ENCODE measurements at places on chromosomes 1 and 21.

GRCh38 chr1:177170756-177171535 lies at the start of gene BRINP2:
BRINP2 (plus strand) TSS chr1:177170958; CDS start chr1:177229877, 58,919 bp downstream.
- DNase-seq, result no peak

DNA sequence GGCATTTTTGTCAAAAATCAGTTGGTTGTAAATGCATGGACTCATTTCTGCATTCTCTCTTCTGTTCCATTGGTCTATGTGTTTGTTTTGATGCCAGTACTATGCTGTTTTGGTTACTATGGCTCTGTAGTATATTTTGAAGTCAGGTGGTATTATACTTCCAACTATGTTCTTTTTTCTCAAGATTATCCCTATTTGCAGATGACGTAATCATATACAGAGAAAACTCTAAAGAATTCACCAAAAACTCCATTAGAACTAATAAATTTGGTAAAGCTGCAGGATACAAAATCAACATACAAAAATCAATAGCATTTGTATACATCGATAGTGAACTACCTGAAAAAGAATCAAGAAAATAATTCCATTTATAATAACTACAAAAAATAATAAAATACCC lies 253.1 kb upstream of the NEGR1 start:
- no peak for DNase-seq

DNA sequence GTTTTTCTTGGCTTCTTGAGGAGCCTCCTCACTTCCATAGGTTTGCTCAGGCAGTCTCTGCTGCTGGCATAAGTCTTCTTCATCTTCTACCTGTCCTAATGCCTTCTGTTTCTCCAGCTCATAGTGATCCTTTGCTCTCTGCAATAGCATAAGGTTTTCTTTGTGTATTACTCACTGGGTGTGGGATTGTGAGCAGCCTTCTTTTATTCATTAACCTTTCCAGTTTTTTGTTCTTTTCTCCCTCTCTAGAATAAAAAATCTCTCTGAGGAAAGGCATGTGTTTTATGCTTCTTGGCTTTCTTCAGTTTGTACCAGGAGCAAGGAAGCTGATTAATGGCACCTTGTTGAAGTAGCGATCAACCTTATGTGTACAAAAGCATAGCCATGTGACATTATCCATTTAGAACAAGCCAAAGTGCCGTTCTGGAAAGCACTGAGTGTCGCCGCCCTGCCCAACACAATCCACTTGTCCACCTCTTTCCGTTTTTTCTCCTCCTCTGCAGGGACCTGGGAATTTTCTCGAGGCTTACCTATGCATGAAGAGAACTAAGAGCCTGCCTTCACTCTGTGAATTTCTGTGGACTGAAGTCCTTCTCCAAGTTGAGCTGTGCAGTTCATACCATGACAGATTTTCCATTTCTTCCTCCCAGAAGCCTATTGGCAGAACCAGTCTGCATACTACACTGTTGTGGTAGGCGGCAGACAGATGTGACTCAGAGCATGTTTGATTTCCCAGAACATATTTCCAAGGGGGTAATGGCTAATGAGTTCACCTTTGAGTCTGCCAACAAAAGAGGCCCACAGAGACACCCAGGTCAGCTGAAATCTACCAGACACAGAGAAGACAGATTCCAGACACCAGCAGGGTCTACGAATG lies 39.0 kb downstream of the DPT start:
- no peak for DNase-seq

DNA sequence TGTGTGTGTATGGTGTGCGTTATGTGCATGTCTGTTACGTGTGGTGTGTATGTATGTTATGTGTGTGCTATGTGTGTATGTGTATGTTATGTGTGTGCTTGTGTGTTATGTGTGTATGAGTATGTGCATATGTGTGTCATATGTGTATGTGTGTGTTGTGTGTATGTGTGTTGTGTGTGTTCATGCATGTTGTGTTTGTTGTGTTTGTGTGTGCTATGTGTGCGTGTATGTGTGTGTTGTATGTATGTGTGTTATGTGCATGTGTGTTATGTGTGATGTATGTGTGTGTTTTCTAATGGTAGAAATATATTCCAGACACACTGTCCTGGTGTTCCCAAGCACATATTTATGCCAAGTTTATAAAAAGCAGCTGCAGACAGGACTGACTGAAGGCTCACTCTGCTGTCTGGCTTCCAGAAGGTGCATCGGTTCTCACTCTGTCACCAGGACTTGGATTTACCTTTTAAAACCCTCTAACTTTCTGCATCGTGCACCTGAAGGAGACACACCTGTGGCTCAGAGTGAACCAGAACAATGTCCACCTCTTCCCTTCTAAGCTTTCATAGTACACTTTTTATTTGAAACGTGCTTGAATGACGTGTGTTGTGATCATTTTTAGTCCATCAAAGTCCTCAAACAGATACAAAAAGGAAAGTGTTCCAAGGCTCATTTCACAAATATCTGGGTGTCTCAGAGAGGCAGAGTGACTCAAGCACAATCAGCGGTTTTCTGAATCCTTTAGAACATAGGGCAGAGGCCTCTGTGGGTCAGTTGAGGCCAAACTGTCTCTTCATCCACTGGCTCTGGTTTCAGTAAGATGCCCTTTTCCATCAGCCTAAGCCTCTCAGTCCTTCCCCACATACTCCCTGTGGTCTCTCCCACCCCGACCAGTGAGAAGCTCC lies 49.9 kb downstream of the TOMM20 start:
- DNase-seq, result no peak

GRCh38 chr21:15138490-15138889 lies 73.7 kb upstream of the NRIP1 start:
- DNase-seq, result no peak

DNA sequence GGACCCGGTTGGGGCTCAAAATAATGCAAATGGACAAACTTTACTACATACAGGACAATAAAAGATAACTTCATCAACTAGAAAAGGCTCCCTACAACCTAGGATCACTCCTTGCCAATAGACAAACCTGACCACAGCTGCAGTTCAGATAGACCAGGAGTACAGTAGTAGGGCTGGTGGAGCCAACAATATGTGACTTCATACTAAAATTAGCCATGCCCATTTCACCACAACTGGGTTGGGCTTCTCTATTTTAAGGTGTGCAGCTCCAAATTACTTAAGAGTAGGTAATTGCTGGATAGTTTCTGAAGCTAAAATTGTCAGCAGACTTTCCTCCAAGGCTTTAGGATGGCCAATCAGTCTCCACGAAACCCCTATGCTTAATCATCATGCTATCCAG lies 3.9 kb downstream of the DENND1B start:
- no peak for DNase-seq

GRCh38 chr1:183646776-183647175 lies 6.3 kb downstream of the APOBEC4 start:
- no peak for DNase-seq

DNA sequence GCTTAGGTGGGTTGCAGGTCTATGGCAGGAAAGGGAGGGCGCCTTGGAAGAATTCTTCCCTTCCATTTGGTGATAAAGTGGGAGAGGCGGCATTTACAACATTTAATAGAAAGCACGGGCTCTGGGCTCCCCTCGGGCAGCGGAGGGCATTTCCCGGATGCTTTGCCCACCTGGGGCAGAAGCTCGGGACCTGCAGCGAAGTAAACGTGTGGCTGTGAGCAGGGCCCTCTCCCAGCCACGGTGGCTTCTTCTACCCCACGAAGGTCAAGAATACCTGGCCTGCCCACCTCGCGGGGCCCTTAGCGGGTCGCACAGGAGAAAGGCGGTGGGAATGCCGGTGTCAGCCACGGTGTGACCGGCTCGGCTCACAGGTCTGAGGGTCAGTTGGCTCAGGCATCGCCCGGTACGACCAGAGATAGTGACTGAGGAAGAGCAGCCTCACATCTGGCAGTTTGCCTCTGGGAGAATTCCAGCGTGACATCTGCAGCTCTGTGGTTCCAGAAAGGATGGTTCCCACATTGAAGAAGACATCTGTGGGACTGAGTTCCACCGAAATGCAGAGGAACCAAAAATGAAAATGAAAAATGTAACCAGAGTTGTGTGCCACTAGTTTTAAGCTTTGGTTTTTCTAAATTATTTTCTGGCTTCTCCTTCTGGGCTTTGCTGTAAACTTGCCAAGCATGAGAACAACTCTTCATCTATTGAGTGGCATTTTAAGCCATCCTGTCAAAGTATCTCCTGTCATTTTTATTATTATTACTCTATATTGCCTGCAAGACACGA lies 720 bp upstream of the F3 start:
- DNase-seq, result no peak

GRCh38 chr1:68758666-68759209 lies 261.9 kb upstream of the DEPDC1 start:
- DNase-seq, result no peak

DNA sequence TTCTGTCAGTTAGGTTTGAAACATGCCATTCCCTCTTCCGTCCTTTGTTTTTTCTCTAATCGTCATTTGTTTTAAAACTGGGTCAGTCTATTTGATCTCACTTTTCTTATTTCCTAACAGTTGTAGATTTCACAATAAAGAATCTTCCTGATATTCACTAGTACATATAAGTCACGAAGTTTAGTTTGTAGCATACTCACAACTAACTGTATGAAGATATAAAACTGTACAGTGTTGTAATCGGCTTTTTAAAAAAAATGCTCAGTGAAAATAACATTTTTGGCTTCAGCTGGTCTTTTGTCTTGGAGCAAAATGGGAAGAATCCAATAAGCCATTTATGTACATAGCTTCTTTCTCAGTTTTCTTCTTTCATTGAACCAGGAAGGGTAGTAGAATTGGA lies 78.3 kb downstream of the NCAM2 start:
- no peak for DNase-seq

GRCh38 chr1:214777364-214777763 lies 174.4 kb downstream of the CENPF start:
- DNase-seq, result no peak

GRCh38 chr1:94892604-94893254 lies 34.2 kb downstream of the CNN3 start:
- DNase-seq, result no peak

GRCh38 chr1:70041317-70042045 lies 163.9 kb downstream of the LRRC40 start:
- DNase-seq, result no peak

GRCh38 chr1:226763905-226764264 lies 24.8 kb upstream of the ITPKB start:
- no peak for DNase-seq

- DNase-seq, result no peak
Observed at GRCh38 chr1:63112155-63112900, 210.0 kb upstream of the FOXD3 start.

GRCh38 chr21:38831526-38832467 lies 26.1 kb downstream of the ETS2 start:
- DNase-seq, result peak; percentile 33

- no peak for DNase-seq
Observed at GRCh38 chr1:59317780-59318179, 20.9 kb downstream of the FGGY start.

GRCh38 chr1:228463559-228464455 lies 23.4 kb upstream of the RNF187 start:
- peak; percentile 84 for DNase-seq

DNA sequence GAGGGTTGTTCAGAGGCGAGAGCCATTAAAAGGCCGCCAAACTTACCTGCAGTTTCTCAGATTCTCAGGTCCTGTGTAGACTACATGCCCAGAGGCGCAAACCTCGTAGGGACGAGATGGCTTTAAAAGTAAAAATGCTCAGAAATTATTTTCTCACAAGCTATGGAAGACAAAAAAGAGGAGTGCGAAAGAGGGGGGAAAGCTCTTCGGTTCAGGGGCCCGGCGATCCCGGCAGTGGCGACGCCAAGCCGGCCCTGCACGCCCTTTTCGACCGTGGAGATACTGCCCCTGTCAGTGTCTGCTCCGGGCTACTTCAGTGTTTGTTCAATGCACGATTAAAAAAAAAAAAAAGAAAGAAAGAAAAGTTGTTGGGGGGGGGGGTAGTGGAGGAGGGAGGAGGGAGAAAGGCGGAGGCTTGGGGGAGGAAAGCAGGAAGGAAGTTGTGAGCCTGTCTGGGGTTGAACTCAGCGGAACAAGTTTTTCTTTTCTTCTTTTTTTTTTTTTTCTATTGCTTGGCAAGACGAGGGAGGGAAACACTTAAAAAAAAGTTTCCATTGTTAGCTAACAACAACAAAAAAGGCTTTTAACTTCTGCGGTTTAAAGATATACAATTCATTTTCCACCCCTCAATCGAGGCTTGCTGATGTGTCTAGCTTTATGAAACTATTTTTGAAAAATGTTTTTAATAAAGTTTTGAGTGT lies at the start of gene ITPKB:
TSS of gene ITPKB (minus strand) at position 288 of the 701 bp plus-strand sequence. CDS start 1,824 bp downstream, outside the sequence.
- DNase-seq, result peak; percentile 80

- DNase-seq, result no peak
Observed at GRCh38 chr21:37245151-37245550, 22.0 kb downstream of the VPS26C start.

DNA sequence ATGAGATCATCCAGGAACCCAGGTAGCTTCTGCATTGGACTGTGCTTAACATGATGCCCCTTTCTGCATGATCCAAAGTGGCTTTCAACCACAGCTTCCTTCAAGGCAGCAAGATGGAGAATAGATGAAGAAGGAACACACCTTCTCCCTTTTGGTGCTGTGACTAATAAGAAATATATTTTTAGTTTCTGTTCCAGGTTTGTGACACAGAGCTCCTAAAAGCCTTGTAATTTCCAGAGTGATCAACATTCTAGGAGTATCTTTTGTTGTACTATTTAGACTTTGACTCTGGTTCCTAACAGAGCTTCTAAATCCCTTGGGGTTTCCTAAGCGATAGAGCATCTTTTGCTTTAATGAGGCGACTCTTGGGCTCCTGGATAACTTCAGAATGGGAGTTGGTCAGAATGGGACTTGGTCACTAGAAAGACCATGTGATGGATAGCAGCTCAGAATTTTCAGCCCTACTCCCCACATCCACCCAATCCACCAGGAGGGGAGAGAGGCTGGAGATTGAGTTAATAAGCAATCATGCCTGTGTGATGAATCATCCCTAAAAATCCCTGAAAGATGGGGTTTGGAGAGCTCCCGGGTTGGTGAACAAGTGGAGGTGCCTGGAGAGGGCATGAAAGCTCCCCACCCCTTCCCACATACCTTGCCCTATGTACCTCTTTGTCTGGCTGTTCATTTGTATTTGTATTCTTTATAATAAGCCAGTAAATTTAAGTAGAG lies 134.8 kb downstream of the FGGY start:
- DNase-seq, result no peak

- no peak for DNase-seq
Observed at GRCh38 chr1:32715901-32716311, 13.3 kb upstream of the SYNC start.

All from activated CD4-positive, alpha-beta T cell treated with anti-CD3 and anti-CD28 coated beads, Interleukin-2, amount 10 ng/mL, durations not matched to agents 7 days and 5 days (primary cell).